Progenitor cell of endocrine pancreas (in vitro differentiated cells): ENCODE measurements at places on chromosomes 4 and X. TPM values are rescaled to one million over a fixed set of nuclear protein-coding genes. Genes with fewer than 3 reads are reported as not detected.

Gene MID1
- 29.7 and 32.5 TPM in 2 replicates for total RNA-seq

- H3K27ac ChIP-seq, result no peak overlapping the region
- no peaks in the 10 kb centered on the region for H3K36me3 ChIP-seq
- H3K4me3 ChIP-seq, result no peak overlapping the region
Observed at GRCh38 chrX:154597221-154597620, 12.3 kb downstream of the CTAG1A start.

DNA sequence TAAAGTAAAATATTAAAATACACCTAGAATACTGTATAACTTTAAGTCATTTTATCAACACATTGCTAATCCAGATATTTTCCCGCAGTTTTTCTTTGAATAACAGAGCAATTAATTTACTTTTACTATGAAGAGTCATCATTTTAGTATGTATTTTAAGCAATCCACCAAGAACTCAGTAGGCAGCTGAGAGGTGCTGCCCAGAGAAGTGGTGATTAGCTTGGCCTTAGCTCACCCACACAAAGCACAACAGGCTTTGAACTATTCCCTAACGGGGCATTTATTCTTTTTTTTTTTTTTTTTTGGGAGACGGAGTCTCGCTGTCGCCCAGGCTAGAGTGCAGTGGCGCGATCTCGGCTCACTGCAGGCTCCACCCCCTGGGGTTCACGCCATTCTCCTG, 74.4 kb downstream of the CD38 start:
- no peak overlapping the region for H3K4me3 ChIP-seq
- no peak overlapping the region for H3K27ac ChIP-seq
- DNase-seq, result no peak
- H3K4me1 ChIP-seq, result no peaks in the 10 kb centered on the region

DNA sequence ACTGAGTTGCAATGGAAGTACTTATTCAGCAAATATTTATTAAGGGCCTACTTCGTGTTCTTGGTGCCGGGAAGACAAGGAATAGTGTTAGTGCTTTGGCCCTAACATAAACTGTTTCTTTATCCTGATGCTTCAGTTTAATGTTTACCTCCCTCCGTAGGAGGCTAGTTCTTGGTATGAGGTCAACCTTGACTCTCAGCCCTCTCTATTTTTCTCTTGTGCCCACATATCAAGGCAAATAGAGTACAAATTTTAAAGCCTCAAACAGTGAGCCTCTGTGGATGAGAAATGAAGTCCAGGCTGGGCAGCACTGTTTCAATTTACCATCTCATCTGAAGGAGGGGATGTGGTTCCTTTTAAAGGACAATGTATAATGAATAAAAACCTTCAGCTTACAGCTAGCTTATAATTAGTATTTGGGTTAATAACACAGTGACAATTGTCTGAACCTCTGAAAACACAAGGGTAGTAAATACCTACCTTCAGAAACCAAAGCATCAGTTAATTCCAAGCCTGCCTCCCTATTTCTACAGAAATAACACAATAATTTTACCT, 68.5 kb downstream of the SH3RF1 start:
- peaks cover 34% of the 10 kb centered on the region for H3K4me1 ChIP-seq
- peak overlapping the region; percentile 20 for H3K27ac ChIP-seq
- no peak for DNase-seq
- H3K4me3 ChIP-seq, result no peak overlapping the region
- H3K27me3 ChIP-seq, result no peaks in the 10 kb centered on the region

GRCh38 chrX:150099316-150099715, 161.0 kb upstream of the EOLA2 start:
- H3K4me3 ChIP-seq, result no peak overlapping the region
- H3K36me3 ChIP-seq, result no peaks in the 10 kb centered on the region
- no peak overlapping the region for H3K27ac ChIP-seq
- DNase-seq, result no peak
- no peaks in the 10 kb centered on the region for H3K4me1 ChIP-seq

DNA sequence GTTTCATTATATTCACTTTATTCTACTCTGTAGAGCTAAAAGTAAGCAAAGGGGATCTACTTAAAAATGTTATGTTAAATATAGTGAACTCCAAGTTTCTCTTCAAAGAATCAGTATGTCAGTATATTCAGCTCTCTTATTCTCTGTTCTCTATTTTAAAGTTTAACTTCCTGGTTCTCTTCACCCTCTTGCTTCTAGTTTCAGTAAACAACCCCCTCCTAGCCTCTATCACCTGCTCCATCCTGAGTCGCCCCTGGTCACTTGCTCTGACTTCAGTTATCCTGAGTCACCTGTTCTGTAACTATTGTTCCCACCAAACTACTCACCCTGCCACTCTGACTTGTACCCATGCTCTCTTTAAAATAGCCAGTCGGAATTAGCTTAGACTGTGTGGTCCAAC, 180.9 kb upstream of the AADAT start:
- DNase-seq, result no peak
- peaks cover 2% of the 10 kb centered on the region for H3K36me3 ChIP-seq
- H3K27ac ChIP-seq, result no peak overlapping the region
- no peaks in the 10 kb centered on the region for H3K27me3 ChIP-seq
- no peaks in the 10 kb centered on the region for H3K4me1 ChIP-seq

DNA sequence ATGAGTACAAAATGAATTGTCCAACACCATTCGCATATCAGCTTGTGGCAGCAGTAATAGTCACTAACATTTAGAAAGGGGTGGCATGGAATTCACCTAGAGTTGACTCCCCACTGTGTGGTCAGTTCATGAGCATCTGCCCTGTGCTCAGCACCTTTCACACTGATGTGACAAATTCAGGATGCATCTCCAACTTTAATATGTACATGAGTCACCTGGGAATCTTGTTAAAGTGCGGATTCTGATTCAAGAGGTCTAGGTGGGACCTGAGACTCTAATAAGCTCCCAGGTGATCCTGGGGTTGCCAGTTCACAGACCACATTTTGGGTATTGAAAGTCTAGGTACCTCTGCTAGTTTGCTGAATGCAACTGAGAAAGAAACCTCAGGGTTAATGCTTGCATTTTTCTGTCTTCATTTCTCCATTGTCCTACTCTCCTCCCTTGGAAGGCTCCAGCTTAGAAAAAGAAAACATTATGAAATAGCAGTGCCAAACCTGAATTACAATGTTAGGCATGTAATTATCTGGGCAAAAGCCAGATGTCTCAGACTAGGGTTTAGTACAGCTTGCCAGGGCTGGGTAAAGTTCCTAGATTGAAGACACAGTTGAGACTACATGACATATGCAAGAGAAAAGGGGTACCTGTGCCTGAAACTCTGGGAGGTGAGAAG, 32.7 kb downstream of the TMSB4X start:
- H3K27me3 ChIP-seq, result no peaks in the 10 kb centered on the region
- H3K4me1 ChIP-seq, result peaks cover 6% of the 10 kb centered on the region
- H3K36me3 ChIP-seq, result no peaks in the 10 kb centered on the region
- H3K4me3 ChIP-seq, result no peak overlapping the region

DNA sequence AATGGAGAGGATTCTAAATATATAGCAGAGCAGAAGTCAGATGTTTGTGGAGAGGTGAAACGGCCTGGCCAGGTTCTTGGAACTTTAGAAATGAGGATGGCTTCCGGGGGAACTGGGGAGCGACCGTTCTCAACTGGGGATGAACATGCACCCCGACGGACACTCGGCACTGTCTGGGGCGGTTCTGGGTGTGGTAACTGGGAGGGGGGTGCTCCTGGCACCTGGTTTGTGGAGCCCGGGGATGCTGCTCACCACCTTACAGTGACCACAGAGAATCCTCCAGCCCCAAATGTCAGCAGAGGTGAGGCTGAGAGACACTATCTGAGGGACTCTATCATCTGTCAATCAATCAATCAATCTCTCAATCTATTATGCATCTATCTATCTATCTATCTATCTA, 69.0 kb upstream of the PPP2R3B start:
- peaks cover 6% of the 10 kb centered on the region for H3K27me3 ChIP-seq
- DNase-seq, result no peak
- H3K27ac ChIP-seq, result no peak overlapping the region
- peaks cover 1% of the 10 kb centered on the region for H3K4me1 ChIP-seq
- no peaks in the 10 kb centered on the region for H3K36me3 ChIP-seq

DNA sequence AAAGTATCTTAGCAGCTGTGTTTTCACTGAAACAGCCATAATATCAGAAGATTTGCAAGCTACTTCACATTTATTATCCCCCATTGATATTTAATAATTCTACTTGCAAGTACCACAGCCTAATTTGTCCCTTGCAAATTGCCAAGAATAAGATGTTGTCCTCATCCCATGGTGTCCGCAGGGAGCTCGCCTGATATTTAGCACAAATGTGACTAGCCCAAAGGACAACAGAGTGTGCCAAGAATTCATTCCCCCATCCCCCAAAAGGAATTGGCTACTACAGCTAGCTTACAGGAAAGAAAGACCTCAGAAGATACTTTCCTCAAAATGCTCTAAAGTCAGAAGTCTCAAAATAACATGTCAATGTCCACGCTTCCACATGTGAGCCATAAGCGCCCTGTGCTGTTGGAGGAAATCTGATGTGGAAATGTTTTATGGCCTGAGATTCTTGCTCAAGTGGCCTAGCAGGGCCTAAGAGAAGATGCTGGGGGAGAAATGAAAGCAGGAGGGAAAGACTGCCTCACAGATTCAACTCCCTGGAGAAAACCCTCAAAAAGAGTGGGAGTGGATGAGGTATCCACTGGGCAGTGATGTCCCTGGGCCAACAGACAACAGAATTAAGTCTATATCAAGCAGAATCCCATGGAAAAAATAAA, 111.4 kb downstream of the SH3KBP1 start:
- H3K27me3 ChIP-seq, result no peaks in the 10 kb centered on the region
- H3K27ac ChIP-seq, result no peak overlapping the region
- no peak for DNase-seq
- no peaks in the 10 kb centered on the region for H3K36me3 ChIP-seq
- H3K4me1 ChIP-seq, result no peaks in the 10 kb centered on the region
